NCI-H748 treated with DMSO at 0.1 percent for 48 hours (cell line): ENCODE measurements at places on chromosomes 3 and 15.

- no peak for DNase-seq
Observed at GRCh38 chr3:52415800-52416199, 29.1 kb downstream of the SEMA3G start.

GRCh38 chr3:104911376-104911775, 455.3 kb upstream of the ALCAM start:
- no peak for DNase-seq

- DNase-seq: no peak
Observed at GRCh38 chr3:56704706-56705105, 21.6 kb upstream of the TASOR start.

DNA sequence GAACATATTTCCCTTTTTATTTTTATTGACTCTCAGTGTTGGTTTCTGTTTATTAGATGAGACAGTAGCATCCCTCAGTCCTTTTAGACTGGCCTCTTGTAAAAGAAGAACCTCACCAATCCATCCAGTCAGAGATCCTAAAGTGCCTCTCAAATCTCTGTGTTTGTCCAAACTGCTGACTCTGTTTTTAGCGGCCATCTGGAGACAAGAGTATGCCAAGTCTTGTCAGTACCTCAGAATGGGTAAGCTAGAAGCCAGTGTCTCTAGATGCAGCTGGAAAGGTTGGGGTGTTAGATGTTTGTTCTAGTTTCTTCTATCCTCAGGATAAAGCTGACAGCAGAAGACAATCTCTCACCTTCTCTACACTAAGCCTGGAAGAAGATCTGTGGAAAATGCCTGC, 537.7 kb upstream of the ZNF385D start:
- DNase-seq: no peak

GRCh38 chr3:152293347-152294006, 24.7 kb downstream of the MBNL1 start:
- no peak for DNase-seq

DNA sequence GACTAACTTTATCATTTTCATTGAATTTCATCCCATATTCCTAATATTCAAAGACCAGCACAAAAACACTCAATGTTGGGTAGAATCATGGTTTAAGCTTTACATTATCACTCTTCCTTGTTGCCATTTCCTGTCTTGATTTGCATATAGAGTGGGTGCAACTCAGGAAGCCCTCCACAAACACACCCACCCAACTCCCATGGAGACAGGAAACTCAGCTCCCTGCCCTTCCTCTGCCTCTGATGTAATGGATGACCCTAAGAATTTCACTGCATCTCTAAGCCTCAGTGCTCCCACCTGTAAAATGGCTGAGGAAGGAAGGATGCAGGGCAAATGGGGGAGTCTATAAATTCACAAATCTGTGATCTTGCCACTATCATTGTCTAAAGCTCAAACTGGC, 98.1 kb upstream of the BFSP2 start:
- no peak for DNase-seq

GRCh38 chr3:147921051-147921450, 511.9 kb downstream of the ZIC1 start:
- no peak for DNase-seq

- DNase-seq: no peak
Observed at GRCh38 chr3:115922681-115923347, 299.5 kb downstream of the GAP43 start.

- DNase-seq: no peak
Observed at GRCh38 chr3:129424185-129424841, 4.1 kb downstream of the EFCAB12 start.

DNA sequence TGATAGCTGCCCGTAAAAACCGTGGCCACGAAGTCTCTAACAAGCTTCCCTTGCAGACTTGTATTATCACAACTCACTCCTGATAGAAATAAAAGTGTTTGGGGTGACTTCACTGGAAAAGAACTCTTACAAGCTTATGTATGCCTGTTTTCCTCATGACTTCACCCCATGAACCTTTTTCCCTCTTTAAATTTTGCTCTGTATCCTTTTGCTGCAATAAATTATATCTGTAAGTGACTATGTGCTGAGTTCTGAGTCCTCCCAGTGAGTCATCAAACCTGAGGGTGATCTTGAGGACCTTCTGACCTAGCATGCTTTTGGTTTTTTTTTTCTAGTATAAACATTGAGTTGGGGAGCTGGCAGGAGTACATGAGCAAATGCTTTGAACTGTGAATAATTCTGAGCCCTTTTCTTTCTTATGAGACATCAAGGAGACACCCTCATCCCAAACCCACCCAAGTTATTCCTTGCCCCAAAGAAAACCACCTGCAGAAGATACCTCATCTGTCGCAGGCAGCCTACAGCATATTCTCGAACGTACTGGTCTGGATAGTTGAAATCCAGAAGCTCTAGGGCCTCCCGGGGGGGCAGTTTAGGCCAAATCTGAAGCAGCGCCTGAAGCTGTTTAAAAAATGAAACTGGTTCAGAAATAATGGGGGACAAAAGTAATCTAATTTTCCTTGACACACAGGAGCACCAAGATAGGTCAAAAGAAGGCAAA, 85.9 kb downstream of the FAIM start:
- DNase-seq: no peak

DNA sequence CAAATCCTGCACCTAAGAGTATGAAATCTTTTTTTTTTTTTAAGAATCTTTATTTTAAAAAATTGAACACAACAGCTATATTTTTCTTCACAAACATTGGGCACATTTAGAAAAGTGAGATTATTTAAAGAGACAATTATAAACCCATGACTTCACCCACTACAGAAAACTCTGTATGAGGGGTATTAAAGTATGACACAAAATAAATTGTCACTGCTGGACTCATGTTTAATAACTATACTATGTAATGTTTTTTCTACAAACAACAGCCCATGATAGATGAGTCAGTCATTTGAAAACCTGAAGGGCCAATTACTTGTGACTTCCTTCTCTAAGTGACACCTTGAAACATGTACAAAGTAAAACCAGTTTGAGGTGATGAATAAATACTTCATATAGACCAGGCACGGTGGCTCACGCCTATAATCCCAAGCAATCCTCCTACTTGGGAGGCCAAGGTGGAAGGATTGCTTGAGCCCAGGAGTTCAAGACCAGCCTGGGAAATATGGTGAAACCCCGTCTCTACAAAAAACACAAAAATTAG, 36.0 kb downstream of the AQR start:
- no peak for DNase-seq

- no peak for DNase-seq
Observed at GRCh38 chr15:85423256-85423655, 42.9 kb downstream of the AKAP13 start.

DNA sequence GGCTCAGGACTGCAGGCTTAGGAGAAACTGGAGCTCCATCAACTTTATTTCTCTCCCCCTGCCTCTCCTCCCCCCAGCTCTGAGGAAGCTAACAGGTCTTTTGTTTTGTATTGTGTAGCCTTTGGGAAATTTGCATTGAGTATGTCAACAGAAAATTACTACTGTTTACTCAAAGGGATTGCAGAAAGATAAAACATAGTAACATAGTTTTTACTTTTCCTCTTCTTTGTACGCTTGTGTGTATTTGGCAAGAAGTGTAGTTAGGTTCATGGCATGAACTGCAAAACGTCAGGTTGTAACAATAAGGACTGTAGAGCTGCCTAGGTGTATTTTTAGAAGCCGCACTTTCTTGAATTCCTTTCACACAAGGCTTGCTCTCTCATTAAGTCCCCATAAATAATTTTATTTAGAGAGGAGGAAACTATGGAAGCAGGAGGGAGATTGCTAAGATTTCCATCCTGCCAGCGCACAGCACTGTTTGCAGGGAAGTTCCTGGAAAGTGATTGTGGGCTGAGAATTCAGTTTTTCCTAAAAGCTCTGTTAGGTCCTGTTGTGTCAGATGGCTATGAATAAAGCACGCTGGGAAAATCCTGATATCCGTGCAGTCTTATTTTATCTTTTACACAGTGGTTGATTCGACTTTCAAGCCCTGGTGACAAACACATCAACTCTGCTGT, 21.1 kb upstream of the SATB1 start:
- peak; percentile 37 for DNase-seq

GRCh38 chr3:112769286-112769978, 77.2 kb downstream of the CD200R1L start:
- no peak for DNase-seq

DNA sequence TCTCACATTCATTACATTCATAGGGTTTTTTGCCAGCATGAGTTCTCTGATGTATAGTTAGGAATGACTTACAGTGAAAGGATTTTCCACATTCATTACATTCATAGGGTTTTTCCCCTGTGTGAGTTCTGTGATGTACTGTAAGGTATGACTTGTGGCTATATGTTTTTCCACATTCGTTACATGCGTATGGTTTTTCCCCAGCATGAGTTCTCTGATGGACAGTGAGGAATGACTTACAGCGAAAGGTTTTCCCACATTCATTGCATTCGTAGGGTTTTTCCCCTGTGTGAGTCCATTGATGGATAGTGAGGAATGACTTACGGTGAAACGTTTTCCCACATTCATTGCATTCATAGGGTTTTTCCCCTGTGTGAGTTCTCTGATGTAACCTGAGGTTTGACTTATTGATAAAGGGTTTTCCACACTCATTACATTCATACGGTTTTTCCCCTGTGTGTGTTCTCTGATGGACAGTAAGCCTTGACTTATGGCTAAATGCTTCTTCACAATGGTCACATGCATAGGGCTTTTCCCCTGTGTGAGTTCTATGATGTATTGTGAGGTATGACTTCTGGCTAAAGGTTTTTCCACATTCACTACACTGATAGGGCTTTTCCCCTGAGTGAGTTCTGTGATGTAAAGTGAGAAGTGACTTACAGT, 47.4 kb downstream of the ZNF717 start:
- no peak for DNase-seq

GRCh38 chr15:31280046-31280830, 46.4 kb upstream of the KLF13 start:
- DNase-seq: no peak

- DNase-seq: no peak
Observed at GRCh38 chr3:67957268-67957667, 302.9 kb upstream of the SUCLG2 start.

DNA sequence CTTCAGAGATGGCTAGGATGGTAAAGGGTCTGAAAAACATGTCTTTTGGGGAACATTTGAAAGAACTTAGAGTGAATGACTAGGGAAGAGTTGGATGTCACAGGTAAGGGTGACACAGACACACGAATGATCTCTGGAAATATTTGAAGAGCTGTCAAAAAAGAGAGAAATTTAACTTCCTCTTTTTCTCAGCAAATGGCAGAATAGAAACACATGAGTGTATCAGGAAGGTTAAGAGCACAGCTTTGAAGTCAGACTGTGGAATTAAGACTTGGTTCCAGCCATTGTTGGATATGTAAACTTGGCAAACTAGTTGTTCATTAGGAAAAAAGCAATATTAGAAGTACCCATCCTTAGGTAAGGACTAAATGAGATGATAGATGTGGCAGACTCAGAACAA, 117.7 kb downstream of the IMPG2 start:
- DNase-seq: no peak

GRCh38 chr15:67085818-67086636, 20.6 kb downstream of the SMAD3 start:
- no peak for DNase-seq

DNA sequence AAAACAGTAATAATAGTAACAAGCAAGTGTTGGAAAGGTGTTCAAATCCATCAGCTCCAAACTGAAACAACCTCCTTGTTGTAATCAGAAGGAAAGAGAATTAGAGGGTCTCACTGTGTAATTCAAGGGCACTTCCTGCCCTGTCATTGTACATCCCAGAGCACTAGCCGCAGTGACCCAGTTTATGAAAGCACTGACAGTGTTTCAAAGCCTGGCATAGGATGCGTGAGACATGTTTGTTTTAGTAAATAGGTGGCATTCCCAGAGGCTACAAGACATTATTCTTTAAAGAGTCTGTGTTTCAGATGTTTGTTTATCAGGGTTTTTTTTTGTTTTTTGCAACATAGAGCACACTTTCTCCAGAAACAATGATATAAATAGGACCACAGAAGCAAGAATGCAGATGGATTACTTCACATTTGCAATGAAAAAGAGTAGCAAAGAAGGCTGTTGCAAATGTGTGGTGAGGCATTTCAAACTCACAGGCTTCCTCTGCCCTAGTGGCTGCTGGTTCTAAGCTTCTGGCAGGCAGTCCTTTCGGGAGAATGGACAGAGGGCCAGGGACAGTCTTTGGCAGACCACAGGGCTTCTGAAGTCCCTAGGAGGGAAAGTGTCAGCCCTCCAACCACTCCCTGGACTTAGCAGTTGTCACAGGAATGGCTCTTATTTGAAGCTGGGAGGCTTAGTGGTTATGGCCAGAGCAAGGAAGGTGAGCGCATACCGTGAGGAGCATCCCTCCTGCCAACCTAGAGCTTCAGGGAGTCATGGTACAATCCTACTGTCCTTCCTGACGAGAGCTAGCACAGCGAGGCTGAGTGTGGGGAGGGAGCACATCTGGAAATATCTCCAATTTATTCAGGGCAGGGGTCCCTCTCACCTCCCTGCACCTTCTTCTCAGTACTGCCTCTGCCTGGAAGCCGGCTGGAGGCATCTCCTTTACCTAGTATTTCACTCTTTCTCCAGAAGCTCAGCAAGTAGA, 31.4 kb upstream of the TIPARP start:
- DNase-seq: no peak

- DNase-seq: no peak
Observed at GRCh38 chr15:101406526-101407195, 82.8 kb downstream of the PCSK6 start.

DNA sequence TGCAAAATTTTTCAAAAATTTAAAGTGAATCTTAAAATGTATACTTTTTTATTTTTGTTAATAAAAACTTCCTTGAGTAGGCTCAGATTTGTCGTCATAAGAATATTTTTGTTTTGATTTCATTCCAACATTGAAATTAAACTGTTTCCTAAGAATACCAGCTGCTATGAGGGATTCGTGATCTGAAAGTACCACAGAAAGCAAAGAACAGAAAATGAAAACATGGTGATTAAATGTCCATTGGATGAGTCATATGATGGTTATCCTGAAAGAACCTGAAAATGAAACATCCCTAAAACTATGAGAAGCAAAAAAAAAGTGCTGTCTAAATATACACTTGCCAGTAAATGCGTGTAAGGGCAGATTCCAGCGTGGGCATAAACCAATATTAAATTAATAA, 143.8 kb downstream of the GMNC start:
- DNase-seq: no peak

GRCh38 chr3:175267561-175267960, 408.4 kb downstream of the NAALADL2 start:
- no peak for DNase-seq

- DNase-seq: no peak
Observed at GRCh38 chr15:25736461-25736860, 126.7 kb downstream of the ATP10A start.
